IPS DF 19.7 (cell line): ENCODE measurements at places on chromosomes 7 and 10.

GRCh38 chr7:17405786-17406185 lies 107.3 kb downstream of the AHR start:
- no peak for DNase-seq

DNA sequence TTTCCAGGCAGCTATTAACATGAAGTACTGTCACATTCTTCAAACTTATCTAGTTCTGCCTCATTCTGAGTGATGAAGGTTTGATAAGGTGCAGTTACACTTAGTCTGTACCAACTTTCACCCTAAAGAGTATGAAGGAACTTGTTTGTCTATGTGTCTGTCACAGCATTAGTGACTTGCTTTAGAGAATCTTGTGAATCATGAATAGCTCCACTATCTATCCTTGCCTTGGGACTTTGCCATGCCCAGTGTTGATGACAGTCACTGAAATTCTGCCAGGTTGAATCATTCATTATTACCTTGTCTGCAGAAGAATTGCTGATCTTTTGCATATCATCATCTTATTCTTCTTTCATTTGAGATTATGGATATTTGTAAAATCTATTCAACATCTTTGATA lies 50.9 kb upstream of the A1CF start:
- no peak for DNase-seq

GRCh38 chr7:92813390-92814024 lies 22.9 kb downstream of the CDK6 start:
- no peak for DNase-seq

DNA sequence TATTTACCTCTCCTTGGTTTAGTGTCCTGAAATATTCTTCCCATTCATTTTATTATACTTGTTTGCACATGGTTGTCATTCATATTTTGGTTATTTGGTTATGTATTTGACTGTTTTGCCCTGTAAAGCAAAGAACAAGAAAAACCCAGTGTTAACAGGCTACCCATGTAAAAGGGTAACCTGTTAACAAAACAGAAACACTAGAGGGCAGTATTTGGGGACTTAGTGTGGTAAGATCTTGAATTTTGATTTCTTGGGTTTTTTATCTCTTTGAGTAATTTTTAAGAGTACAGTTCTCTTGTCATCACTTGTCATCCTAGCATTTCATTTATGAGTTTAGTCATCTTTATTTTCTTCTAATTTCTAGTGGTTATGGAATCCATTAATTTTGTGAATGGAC lies 51.3 kb downstream of the POLL start:
- DNase-seq, result no peak

- no peak for DNase-seq
Observed at GRCh38 chr10:79111427-79111826, 42.7 kb downstream of the ZMIZ1 start.

DNA sequence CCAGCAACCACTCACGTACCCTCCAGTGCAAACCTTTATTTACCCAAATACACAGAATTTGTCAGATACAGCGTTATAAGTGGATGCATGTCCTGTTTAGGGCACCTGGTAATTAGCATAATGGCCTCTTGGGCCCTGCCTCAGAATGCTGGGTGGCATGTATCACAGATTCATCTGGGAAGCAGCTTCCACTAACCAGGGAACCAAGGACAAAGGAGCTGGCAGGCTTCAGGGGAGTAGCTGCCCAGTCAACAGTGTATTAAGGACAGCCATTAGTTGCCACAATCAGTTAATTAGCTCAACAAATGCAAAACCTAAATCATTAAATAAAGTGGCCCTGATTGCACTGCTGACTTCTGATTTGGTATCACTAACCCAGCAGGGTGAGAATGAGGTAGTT lies 105.7 kb downstream of the RAPGEF5 start:
- no peak for DNase-seq

GRCh38 chr7:118324790-118325449 lies 100.4 kb downstream of the ANKRD7 start:
- DNase-seq, result no peak

- no peak for DNase-seq
Observed at GRCh38 chr10:125164421-125164820, 4.1 kb upstream of the CTBP2 start.

- DNase-seq, result no peak
Observed at GRCh38 chr7:117791877-117792780, 81.1 kb downstream of the CTTNBP2 start.

- no peak for DNase-seq
Observed at GRCh38 chr10:123421461-123421860, 244.7 kb upstream of the GPR26 start.

GRCh38 chr10:124648131-124648475 lies 96.1 kb downstream of the FAM53B start:
- DNase-seq, result no peak

DNA sequence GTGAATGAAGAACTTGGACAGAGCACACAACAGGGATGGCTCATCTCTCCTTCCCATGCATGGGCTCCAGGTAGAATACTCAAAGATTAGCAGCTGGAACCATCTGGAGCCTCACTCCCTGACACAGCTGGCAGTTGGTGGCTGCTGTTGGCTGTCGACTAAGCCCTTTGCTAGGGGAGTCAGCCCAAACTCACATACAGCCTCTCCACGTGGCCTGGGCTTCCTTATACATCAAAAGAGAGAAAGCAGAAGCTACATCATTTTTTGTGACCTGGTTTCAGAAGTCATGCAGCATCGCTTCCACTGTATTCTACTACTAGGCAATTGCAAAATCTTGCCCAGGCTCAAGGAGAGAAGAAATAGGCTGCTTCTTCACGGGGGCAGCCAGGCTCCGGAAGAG lies 24.4 kb downstream of the ASNS start:
- DNase-seq, result no peak

GRCh38 chr10:131833446-131834080 lies 67.2 kb upstream of the PPP2R2D start:
- no peak for DNase-seq

DNA sequence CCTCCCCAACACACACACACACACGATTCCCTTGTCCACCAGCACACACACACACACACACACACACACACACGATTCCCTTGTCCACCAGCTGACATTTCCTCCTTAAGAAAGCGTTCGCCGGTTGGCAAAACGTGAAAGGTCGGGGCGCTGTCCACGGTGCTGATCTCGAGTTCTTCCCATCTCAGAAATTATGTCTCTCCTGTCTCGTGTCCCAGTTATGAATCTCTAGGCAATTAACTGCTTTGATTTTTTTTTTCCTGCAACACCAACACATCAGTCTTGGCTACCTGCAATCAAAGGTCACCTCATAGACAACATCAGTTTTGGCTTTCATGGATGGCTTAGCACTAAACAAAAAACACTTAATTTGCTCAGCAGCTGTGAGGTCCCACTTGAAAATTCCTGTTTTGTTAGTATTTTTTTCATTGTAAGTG lies 1.9 kb downstream of the INA start:
- DNase-seq, result no peak

GRCh38 chr10:29392376-29393021 lies 103.6 kb downstream of the LYZL1 start:
- peak; percentile 15 for DNase-seq

- DNase-seq, result no peak
Observed at GRCh38 chr7:99798972-99799371, 15.0 kb upstream of the CYP3A4 start.

GRCh38 chr10:116783011-116783655 lies 40.8 kb upstream of the HSPA12A start:
- no peak for DNase-seq

GRCh38 chr10:71537125-71537524 lies 140.4 kb downstream of the CDH23 start:
- no peak for DNase-seq

GRCh38 chr7:41039386-41039953 lies 663.4 kb downstream of the INHBA start:
- no peak for DNase-seq

DNA sequence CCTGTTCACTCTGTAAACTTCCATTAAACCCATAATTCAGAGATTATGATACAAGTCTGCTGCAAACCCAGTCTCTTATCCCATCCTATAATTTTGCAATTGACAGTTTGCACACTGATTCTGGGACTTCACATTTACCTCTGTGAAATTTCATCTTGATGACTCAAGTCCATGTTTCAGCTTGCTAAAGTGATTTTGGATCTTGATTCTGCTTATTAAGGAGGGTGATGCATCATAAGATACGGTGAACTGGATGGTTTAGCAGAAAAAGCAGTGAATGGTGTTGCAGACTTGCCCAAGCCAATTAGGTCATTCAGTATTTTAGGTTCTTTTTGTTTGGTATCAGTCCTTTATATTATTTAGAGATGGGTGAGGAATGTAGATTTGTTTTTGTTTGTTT lies 125.5 kb upstream of the PODXL start:
- DNase-seq, result no peak

DNA sequence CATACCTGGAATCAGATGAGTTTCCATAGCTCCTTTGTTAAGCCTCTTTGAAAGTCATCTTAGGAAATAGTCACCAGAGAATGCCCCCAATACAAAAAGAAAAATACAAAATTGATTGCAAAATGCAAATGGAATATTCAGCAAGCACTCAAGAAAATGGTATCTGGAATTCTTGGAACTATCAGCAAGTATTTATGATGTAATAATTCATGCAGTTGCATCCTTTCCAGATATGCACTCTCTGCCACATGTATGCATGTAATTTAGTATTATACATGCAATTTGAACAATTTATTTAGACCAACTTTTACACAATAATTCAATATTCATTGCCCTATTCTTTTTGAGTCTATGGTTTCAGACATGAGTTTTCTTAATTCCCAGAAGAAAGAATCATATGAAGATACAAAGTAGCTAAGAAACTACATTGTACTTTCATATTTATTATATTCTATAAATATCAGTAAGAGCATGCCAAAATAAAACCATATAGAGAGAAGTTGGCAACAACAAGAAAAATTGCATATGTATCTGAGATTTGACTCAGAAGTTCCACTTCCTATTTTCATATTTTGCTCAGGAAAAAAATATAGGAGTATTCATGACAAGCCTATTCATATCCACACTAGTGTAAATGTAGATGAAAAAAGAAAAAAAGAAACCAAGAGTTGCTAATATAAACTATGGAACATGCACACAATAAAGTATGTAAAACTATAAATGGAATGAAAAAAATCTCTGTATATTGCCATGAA lies 338.5 kb downstream of the SEMA3D start:
- no peak for DNase-seq

DNA sequence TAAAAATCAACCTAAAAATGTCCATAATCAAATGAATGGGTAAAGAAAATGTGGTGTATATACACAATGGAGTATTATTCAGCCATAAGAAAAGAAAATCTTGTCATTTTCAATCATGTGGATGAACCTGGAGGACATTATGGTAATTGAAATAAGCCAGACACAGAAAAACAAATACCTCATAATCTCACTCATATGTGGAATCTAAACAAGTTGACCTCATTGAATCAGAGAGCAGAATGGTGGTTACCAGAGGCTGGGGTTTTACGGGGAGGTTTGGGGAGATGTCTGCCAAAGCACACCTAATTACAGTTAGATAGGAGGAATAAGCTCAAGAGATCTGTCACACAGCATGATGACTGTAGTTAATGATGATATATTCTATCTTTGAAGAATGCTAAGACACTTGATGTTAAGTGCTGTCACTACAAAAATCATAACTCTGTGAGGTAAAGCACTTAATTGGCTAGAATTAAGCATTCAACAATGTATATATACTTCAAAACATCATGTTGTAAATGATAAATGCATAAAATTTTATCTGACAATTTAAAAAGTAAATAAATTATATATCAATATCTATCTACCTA lies 39.1 kb upstream of the TNPO3 start:
- no peak for DNase-seq

- DNase-seq, result no peak
Observed at GRCh38 chr10:13997650-13998049, 333.1 kb downstream of the FRMD4A start.

DNA sequence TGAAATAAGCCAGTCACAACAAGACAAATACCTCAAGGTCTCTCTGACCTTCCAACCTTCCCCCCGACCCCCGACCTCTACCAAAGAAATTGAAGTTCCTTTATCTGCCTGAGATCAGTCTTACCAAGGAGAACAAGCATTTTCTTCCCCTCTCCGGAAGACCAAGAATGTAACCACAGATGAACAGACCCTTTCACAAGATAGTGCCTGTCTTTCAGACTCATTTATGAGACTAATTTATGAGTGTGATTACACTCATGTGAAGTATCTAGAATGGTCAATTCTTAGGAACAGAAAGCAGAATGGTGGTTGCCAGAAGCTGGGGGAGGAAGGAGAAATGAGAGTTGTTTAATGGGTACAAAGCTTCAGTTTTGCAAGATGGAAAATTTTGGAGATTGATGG lies 108.9 kb upstream of the MKLN1 start:
- DNase-seq, result no peak
